ENCODE measurements at places on chromosomes 5 and 9.
A peak's percentile ranks its signal among the peaks of the same experiment; 100 is the strongest.

DNA sequence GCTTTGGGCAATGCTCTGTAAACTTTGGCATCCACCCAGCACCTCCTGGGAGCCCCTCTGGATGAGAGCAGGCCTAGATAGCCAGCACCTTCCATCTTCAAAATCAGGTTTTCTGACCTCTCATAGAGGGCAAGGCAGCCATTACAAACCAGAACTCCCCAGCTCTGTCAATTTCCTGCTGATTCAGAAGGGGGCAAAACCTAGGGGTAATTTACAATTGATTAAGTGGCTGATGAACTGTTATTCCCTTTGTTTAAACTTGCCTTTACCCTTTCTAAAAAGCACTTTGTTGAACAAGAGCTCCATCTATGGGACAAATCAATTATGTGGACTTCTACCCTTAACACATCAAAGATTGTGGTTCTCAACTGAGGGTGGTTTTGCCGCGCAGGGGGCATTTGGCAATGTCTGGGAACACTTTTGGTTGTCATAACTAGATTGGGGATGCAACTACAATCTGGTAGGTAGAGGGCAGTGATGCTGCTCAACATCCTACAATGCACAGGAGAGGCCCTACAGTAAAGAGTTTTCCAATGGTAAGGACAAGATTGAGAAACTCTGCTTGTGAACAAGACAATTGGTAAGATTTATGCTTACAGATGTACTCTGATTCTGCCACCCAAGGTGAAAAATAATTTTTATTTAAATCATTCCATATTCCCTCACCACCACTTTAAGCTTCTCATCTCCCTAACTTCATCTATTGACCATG is 184.1 kb downstream of the MARCHF11 start:
- no peak for DNase-seq

- DNase-seq: no peak
These were observed 118.6 kb downstream of the KIAA0825 start for GRCh38 chr5:94499806-94500205.

GRCh38 chr5:177530638-177531037 is 13.9 kb upstream of the DDX41 start:
- DNase-seq: no peak

DNA sequence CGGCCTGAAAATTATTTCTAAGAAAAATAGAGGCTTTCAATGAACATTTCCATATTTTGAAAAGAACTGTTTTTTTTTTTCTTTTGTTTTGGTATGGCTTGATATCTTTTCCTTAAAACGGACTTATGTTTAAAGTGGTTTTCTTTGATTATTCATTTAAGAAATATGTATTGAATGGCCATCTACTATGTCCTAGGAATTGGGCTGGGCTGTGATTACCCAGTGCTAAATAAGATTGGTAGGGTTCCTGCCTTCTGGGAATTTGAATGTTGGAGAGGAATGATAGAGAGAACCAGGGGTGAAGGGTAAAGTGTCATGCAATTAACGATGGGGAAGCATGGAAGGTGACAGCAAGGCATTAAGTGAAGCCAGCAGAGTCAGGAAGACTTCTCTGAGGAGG is 33.2 kb downstream of the TNFSF8 start:
- no peak for DNase-seq

- no peak for DNase-seq
These were observed 10.8 kb downstream of the TNFSF8 start for GRCh38 chr9:114919611-114920010.

DNA sequence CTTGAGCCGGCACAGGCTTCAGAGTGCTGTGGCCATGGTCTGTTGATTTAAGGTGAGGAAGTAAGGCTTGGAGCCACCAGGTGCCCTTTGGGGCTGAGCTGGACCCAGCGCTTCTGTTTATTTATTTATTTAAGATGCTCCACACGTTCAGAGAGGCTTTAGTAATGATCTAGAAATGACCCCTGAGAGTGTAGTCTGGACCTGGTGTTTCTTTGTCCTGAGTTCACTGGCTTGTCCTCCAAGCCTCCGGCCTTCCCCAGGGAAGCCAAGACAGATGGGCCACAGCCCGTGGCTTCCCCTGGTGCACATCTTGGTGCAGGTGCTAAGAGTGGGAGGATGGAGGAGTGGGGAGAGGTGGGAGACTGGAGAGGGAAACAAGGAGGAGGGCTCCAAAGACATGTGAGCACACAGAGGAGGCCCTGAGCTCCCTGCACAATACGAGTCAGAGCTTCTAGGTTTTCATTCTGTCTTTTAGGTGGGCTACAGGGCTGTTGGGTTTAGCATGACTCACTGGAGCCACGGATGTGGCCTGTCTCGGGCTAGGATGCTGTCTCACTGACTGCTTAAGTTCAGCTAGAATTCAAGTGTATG is 56.9 kb downstream of the AHRR start:
- peak; percentile 89 for DNase-seq

DNA sequence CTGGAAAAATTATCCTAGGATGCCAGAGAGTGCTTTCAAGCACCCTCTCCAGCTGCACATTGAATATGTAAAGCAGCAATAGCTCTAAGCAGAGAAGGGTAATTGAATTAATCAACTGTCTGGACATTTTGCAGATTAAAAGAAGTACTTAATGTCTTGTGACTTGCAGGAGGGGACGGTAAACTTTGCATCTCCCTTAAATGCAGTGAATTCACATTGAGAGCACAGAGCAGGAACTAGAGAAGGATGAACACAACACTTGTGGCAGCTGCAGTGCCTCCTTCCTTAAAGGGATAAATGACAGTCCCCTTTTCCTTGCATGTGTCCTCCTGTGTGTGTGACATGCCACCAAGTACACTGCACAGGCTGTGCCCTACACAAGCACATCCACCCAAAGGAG is 7.4 kb upstream of the CDK5RAP2 start:
- no peak for DNase-seq

- no peak for DNase-seq
These were observed 222.6 kb downstream of the CAAP1 start for GRCh38 chr9:26669701-26670670.

DNA sequence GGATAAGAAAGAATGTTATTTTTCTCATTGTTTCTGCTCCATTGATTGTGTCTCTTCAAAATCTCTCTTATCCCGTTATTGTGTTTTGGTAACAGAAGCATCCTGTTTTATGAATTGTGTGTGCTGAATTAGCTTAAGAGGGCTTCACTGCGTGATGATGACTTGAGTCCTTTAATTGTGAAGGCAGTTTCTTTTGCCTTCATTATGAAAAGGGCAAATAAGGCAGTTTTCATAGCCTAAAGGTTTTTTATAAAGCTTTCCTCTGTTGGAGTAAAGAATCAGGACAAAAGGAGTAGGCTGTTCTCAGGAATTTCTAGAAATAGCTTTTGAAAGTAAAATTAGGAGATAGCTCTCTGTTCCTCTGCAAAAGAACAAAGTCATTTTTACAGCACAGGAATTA is 169.8 kb downstream of the FOCAD start:
- no peak for DNase-seq

DNA sequence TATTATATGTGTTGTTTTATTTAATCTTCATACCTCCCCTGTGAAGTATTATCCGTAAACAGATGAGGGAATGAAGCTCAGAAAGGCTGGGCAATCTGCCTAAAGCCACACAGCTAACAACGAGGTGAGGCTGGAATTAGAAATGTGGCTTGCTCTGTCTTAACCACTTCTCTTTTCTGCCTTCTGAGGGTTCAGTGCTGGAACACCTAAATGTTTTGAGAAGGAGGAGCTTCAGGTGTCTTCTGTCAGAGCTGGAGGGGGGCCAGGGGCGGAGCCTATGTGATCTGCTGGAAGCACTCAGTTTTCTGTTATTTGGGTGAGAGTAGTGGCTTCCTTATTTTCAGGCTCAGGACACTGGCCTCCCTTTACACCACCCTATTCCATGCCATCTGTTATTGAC is 35.0 kb upstream of the ARAP3 start:
- no peak for DNase-seq

- DNase-seq: no peak
These were observed 7.8 kb downstream of the DMRT2 start for GRCh38 chr9:1057910-1058309.

DNA sequence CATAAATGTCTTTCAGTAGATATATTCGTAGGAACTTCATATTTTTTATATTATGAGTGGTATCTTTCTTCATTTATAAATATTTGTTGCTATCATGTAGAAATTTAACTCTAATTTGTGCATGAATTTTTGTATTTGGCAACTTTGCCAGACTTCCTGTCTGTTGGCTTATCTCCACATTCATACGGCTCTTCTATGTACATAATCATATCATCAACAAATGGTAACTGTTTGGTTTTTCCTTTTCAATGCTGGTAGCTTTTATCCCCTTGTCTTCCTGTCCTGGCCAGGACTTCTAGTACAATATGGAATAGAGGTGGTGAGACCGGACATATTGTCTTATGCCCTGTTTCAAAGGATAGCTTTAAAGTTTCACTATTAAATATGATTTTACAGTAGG is 132.3 kb upstream of the COL5A1 start:
- DNase-seq: no peak

DNA sequence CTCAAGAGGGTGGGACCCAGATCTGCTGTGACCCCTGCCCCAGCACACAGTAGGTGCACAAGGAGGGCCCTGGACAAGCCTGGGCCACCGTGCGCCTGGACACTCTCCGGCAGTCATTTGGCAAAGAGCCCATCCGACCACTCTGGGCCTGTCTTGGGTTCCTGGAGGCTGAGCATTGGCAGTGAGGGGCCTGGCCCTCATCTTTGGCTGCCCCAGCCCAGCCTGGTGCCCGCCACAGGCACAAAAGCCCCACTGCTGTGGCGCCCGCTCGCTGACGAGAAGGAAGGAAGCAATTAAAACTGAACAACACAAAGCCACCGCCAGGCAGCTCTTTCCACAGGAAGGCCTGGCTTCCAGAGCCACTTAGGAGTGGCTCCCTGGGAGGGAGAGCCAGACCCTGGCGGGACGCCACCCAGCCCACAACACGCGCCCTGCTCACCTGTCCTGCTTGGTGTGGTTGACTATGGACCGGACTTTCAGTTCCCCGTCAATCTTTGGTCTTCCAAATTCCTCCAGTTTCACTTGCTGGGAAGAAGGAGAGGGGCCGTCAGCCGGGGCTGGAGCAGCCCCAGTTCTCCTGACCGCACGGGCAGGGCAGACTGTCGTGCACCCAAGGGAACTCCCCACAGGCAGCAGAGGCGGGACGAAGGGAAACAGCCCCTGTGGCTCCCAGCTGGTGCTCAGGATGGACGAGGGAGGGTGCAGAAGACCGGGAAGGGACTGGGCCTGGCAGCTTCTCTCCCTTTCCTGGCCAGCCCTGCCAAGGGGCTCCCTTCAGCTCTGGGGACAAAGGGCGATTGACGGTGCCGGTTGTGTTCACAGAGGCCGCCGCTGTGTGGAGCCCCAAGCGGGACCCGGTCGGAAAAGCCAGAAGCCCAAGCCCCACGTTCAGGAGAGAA is 50.9 kb upstream of the SARDH start:
- DNase-seq: no peak

GRCh38 chr5:59767211-59767605 is 126.3 kb downstream of the PDE4D start:
- no peak for DNase-seq

DNA sequence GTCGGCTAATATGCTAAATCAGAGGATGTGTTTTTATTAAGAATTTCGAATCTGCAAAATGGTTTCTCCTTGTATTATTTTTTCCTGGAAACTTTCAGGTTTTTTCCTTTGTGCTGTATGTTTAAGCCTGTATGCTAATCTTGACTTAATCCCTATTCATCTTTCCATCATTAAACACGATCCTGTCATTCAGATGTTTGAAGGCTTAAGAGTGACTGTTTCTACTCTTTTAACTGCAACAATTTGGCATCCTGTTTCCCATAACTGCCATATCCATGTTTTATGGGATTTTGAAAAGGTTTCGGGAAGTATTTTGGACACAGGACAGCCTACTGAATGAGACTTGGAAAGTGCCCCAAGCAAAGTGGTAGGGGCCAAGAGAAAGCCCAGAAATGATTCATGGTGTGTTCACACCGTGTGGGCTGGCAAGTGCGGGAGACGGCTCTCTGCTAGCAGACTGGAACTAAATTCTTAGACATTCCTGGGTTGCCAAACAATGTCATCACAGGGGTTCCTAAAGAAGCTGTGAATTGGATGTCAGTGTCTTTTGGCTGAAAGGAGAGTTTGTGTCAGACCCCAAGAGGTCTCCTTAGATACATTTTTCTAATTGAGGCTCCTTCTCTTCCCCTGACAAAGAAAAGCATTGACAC is 125.4 kb upstream of the ADAMTS16 start:
- no peak for DNase-seq

- DNase-seq: peak; percentile 24
These were observed 43.2 kb downstream of the KIAA0825 start for GRCh38 chr5:94575196-94575595.

DNA sequence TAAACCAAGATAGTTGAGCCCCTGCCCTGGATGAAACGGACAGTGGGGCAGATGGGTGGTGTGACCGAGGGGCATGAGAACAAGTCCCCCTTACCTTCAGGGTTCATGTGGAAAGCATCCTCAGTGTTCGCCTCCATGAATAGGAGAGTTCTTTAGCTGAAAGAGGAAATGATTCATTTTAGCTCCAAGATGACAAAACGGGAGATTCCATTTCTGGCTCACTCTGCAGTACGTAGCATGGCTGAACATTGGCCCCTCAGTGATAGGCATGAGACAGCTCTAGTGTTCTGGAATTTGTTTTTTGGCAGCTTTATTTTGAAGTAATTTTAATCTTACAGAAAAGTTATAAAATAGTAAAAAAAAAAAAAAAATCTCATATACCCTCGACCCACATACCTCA is 70.2 kb upstream of the AGXT2 start:
- DNase-seq: no peak

DNA sequence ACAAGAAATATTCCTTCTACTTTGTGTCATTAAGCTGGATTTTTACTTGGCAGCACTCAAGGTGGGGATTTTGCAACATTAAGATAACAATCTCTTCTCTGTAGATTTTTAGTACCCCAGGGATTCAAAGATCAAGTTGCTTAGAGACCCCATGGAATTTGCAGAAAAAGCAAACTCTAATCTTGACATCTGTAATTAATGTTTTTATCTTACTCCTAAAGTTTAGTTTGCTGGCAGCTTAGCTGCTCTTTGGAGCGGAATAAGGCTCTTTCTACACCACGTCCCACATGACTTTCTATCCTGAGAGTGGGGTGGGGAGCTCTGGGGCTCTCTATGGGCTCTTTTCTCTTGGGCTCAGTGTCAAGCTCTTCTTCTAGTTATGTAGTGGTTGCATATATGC is 21.7 kb upstream of the SPDL1 start:
- no peak for DNase-seq

DNA sequence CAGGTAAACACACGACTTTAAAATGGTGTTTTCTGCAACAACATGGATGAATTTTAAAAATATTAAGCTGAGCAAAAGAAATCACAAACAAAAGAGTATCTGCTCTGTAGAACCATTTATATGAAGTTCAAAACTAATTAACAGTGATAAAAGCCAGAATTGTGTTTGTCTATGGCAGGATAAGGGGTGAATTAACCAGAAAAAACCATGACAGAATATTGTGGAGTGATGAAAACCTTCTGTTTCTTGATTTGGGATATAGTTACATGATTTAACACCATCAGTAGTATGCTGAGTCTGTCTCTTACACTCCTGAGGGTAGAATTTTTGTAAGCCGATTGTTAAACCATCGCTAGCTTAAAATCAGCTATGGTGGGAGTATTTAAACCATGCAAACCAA is 101.7 kb upstream of the ZNF366 start:
- no peak for DNase-seq

GRCh38 chr9:131320031-131320685 is 30.6 kb downstream of the PLPP7 start:
- DNase-seq: no peak

GRCh38 chr5:78594610-78595457 is 53.7 kb downstream of the LHFPL2 start:
- no peak for DNase-seq

GRCh38 chr5:60649288-60649917 is 50.6 kb downstream of the DEPDC1B start:
- DNase-seq: no peak

- no peak for DNase-seq
These were observed 108.0 kb upstream of the PTGER4 start for GRCh38 chr5:40571729-40572128.
